H9 (cell line): ENCODE measurements at places on chromosomes 2 and 18.

DNA sequence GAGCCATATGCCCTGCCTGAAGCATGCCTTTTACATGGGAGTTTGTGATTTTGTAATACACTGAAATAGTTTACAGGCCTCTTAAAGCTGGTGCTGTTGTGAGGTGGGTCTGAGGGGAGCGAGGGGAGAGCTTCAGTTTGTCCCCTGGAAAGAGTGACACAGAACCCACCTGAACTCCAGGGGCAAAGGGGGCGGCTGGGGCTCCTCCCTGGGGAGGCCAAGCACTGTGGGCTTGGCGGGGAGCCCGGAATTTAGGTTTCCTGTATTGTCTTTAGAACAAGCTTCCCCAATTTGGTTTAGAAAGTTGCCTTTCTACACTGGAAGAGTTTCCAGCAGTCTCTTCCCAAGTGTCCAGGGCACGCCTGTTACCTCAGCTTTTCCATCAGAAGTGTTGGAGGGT, 75.7 kb downstream of the VAPA start:
- no peak for DNase-seq

- peak; percentile 43 for DNase-seq
Observed at GRCh38 chr2:71226096-71226964, 573 bp downstream of the PAIP2B start.

DNA sequence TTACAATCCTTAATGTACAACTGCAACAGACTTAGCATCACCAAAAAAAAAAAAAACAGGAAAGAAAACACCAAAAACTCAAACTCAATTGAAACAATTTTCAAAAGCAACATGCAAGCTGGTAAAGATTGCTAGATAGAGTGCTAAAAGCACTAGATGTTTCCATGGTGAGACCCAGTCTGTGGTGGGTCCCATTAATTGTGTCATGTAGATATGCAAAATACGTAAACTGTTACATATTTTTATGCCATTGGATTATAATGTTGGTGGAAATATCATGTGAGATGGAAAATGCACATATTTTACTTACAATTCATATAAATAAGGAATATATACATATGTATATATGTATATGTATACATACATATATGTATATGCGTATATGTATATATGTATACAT, 30.5 kb downstream of the CSRNP3 start:
- DNase-seq, result no peak

GRCh38 chr2:189556526-189556925, 24.1 kb downstream of the SLC40A1 start:
- no peak for DNase-seq

- no peak for DNase-seq
Observed at GRCh38 chr2:211845338-211846035, 693.1 kb downstream of the ERBB4 start.

DNA sequence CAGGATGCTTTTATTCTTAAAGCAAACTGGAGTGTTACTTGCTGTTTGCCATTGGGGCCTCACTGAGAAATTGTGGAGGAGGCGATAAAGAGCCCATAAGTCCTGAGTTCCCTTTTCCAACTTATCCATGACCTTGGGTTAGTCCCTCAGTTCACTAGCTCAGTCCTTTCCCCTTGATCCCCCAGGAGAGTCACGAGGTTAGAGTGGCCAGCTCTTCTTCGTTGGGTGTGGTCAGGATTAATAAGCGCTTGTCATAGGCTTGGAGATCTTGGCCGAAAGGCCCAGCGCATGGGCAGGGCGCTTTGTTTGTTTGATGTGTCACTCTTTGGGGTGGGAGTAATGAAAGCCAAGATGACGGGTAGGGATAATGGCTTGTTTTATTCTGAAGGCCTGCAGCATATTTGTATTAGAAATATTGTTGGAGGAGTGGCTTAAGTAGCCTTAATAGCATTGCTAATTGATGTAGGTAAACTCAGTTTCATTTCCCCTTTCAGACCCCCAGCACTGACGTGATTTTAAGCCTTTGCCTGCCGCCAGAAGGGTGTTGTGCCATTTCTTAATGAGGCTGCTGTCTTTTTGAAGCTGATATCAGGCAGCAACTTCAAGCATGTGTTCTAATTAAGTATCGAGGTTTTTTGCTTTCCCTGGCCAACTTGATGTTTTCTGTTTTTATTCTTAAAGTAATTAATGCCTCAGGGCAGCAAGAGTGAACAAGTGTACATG, 15.7 kb downstream of the GRHL1 start:
- DNase-seq, result no peak

DNA sequence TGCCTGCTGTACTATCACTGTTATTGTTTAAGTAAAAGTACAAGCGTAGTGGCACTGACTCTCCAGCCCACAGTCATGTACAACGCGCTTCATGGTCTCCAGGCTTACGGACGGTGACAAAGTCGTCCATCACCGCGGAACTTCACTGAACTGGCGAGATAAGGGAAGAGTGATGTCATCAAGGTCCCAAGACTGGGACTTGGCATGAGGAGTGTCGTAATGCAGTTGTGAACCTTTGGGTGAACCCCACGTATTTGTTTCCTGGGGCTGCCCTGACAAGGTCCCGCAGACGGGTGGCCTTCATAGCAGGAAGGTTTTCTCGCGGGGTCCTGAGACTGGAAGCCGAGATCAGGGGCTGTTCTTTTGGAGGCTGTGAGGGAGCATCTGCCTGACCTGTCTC, 17.3 kb downstream of the NFATC1 start:
- no peak for DNase-seq

DNA sequence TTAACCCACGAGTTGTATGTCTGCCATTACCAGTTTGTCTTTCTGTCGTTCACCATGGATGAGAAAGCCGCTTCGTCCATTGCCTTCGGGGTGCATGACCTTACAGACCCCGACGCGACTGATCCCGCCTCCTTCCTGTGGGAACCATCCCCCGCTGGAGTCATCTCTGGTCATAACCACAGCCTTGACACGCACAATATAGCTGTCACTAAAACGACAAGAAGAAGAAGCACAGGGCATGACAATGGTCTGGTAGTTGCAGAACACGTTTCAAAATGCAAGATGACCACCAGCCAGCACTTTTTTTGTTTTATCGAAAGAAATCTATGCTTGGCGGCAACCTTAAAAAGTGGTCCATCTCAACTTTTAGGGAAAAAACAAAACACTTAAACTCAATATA, 87.7 kb downstream of the SPRED2 start:
- DNase-seq, result no peak

DNA sequence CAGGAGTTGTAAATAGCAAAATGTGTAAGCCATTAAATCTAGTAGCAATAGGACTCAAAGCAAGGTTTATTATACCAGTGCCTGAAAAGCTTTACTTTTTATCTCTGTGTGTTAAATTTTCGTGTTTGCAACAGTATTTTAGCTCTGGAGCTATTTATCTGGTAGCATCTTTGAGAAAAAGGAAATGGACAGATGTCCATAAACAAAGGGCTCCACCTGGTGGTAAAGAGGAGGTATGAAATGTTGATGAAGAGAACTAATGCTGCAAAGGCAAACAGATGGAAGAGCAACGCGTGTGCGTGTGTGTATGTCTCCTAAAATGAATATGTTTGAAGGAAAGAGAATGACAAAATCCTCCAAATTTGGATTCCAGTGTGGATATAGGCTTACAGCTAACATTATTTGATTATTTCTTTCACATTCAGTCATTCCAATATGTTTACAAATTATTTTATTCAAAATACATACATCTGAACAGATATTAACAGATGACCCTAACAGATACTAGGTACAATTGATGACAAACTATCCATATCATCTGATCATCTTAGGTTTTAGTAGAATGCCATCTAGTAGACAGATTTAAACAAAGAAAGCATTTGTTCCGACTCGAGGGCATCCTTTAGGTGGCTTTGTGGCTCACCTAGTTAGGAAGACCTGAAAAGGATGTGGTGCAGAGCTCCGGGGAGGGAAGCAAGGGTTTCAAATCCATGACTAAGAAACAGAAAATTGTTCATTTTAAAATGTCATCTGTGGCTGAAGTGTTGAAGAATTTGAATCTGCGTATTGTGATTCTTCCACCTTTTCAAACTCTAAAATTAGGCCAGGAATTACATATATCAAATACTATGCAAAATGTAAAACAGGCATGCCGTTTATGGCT, 383.3 kb downstream of the MTX2 start:
- DNase-seq, result no peak

DNA sequence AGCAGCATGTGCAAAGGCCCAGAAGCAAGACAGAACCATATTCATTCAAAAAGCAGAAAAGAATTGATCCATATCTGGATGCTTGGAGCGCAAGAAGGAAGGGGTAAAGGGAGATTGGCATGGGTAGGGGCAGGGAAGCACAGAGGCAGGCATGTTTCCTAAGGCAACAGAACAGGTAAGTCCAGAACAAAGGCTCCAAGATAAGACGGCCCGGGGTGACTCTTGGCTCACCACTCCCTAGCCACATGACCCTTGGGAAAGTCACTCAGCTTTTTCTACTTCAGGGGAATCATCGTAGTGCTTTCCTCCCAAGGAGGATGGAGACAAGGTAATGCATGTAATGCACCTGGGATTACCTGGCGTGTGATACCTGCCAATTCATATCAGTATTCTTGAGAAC, 37.7 kb upstream of the ST3GAL5 start:
- no peak for DNase-seq

GRCh38 chr2:216553093-216553478, 54.4 kb downstream of the RPL37A start:
- DNase-seq, result peak; percentile 47

- no peak for DNase-seq
Observed at GRCh38 chr2:240966457-240966905, 31.9 kb upstream of the SNED1 start.

GRCh38 chr2:142734231-142734630, 143.2 kb upstream of the KYNU start:
- no peak for DNase-seq

DNA sequence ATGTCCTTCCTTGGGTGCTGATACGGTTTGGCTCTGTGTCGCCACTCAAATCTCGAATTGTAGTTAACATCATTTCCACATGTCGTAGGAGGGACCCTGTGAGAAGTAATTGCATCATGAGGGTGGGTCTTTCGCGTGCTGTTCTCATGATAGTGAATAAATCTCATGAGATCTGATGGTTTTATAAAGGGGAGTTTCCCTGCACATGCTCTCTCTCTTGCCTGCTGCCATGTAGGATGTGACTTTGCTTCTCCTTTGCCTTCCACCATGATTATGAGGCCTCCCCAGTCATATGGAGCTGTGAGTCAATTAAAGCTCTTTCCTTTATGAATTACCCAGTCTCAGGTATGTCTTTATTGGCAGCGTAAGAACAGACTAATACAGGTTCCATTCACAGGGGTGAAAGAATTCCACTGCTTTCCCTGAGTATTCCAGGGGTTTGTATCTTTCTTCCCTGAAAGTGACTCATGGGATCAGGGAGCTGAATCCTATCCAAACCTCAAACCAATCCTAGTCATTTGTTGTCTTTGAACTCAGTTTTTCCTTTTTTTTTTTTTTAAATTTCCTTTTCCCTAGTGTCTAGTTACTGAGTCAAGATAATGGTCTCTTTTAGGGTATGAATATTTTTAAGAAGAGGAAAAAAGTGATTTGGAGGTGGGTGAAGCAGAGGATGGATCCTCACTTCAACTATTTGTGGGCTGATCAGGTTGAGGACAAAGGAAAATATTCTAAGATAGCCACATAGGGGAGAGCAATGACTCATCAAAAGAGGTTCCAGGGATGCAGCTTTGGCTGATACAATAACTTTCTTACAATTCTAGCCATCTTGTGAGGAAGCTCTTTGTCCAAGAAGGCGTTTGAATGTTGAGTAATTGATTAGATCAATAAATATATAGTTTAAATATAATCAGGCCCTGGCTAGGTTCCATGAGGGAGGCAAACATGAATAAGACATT, 19.5 kb upstream of the KCNE4 start:
- no peak for DNase-seq

- DNase-seq, result no peak
Observed at GRCh38 chr2:173054466-173054865, 21.2 kb upstream of the MAP3K20 start.

- no peak for DNase-seq
Observed at GRCh38 chr2:218368150-218368528, 11.5 kb downstream of the CATIP start.

DNA sequence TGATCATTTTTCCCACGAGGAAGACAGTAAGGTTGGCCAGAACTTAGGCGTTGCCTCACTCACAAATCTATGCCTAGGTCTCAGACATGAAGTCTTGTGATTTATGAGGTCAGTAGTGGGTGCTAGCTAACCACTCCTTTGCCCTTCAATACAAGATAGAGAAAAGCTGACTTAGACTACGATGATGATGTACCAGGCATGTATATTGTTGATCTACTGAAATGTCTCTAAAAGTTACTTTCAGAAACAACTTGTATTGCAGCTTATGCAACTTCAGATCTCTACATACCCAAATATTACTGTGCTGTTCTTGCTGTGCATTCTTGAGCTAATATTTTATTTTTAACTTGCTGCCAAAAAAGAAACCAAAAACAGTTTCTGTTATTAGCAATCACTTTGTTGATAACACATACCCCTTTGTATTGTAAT, 30.6 kb downstream of the MAPRE2 start:
- no peak for DNase-seq

- peak; percentile 30 for DNase-seq
Observed at GRCh38 chr2:124804014-124804940, 779.2 kb downstream of the CNTNAP5 start.

DNA sequence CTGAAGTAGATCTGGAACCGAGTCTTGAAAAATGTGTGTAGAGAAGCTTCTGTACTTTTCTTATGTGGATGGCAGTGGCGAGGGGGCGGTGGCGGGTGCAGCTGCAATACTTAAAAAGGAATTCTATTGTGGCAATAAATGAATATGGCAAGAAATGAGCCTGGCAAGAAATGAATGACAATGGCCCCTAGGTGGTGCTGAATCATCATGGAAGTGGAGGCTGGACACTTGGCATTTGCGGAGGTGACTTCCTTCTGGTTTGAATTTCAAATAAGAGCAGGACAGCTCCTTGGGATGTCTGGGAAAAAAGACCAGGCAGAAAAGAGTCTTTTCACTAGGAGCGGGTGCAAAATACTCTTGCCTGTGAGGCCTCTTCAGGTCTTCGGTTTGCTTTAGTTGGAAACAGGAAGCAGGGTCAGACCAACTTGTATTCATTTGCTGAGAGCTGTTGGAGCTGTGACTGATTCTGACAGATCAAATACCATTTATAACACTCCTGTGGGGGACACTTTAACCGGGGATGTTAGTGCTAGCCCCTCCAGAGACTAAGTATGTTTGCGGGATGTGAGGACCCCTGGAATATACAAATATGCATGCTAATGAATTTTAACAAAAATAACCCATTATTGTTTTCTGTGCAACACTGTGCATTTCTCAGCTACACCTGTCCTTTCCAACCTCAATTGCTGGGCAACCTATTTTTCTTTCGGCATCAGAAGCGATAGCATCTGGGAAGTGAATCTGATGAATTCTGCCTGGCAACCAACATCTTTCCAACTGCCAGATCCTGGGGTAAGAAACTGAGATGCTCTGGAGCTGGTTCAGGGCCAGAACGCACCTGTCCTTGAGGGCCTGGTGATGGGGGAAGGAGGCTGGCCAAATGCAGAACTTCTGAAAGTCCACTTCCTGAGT, 35.4 kb downstream of the FASTKD2 start:
- peak; percentile 72 for DNase-seq
